ENCODE measurements at places on chromosomes 16 and 17.

GRCh38 chr17:80106176-80106575, 4.8 kb downstream of the GAA start:
- DNase-seq: no peak

DNA sequence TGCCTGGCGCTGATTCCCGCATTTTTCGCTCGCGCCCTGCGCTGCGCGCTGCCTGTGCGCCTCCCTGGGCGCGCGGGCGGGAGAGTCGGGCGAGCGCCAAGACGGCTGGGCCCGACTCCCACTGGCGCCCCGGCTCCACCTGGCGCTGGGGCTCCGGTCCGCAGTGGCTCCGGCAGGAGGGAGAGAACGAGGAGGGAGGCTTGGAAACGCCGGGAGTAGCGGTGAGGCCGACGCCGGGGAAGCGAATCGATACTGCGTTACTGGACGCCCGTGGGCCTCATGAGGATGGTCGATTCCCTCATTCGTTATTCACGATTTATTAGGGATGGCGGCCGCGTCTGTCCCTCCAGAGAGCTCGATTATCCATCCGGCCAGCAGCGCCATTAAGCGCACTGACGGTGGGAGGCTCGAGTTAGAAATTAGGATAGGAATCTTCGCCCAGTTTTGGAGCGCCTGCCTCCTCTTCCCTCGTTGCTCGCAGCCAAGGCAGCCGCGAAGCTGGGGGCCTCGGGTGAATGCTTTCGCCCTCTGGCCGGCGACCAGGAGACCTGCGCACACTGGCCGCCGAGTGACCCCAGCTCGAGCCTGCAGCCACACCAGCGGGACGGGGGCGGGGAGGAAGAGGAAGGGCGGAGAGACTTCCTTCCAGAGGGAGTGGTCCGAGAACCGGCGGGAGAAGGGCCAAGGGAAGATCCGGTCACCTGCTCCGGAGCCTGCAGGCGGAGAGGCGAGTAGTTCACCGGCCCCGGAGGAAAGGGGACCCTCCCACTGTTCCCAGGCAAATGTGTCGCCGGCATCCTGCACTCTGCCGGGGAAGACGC, 1.3 kb upstream of the PCGF2 start:
- DNase-seq: no peak

- DNase-seq: no peak
Observed at GRCh38 chr16:88013091-88013609, 61.9 kb downstream of the BANP start.

- DNase-seq: no peak
Observed at GRCh38 chr16:50651835-50652438, 29.2 kb downstream of the SNX20 start.

GRCh38 chr17:16942141-16943031, 29.5 kb downstream of the TNFRSF13B start:
- DNase-seq: no peak

DNA sequence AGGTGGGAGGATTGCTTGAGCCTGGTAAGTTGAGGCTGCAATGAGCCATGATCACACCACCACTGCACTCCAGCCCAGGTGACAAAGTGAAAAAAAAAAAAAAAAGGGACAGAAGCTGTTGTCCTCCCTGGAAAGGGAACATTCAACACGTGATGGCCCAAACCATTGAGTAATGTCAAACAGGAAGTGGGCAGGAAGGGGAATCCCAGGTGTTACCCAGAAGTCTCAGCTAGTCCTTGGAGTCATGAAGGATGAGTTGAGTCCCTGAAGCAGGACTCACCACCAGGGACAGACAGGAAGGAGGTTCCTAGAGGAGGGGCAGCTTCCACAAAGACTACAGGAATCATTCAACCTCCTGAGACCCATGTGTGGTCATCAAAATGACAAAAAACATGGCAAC, 19.8 kb upstream of the CMIP start:
- DNase-seq: no peak

GRCh38 chr16:9219813-9220212, 128.4 kb downstream of the HAPSTR1 start:
- DNase-seq: no peak

GRCh38 chr17:21294321-21295035, 10.0 kb downstream of the MAP2K3 start:
- no peak for DNase-seq

DNA sequence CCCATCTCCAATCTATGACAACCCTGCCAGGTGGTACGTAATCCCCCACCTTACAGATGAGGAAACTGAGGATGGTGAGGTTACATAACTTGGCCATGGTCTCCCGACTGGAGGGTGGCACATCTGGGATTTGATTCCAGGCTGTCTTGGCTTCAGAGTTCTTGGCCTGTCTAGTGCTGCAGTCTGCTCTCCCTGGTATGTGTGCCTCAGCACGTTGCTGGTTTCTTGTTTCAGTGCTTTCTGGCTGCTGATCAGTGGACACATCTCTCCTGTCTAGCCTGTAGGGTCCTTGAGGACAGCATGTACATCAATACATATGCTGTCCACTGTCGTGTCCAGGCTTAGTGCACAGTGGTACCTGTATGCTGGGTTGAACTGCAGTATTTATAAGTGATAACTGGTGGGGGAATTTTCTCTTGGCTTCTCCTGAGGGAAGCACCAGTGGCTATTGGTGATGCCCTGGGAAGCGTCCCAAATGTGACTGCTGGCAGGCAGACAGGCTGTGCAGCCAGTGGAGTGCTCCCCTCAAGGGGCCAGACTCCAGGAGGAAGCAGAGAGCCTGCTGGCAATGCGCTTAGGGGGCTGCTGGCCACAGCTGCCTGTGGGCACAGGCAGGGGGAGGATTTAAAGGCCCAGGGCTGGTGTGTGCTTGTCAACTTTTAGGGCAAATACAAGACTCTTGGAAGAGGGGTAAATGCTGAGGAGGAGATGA, 14.4 kb downstream of the CTRL start:
- no peak for DNase-seq

Measured in activated T-cell treated with anti-CD3 and anti-CD28 coated beads for 24 hours (primary cell).